CD4-positive, alpha-beta T cell treated with Interleukin-12 subunit alpha and Interleukin-12 subunit beta, for 1 hour (primary cell): ENCODE measurements at places on chromosomes 16 and 17.

- no peak for DNase-seq
Observed at GRCh38 chr17:20214794-20215193, 205.6 kb downstream of the SPECC1 start.

DNA sequence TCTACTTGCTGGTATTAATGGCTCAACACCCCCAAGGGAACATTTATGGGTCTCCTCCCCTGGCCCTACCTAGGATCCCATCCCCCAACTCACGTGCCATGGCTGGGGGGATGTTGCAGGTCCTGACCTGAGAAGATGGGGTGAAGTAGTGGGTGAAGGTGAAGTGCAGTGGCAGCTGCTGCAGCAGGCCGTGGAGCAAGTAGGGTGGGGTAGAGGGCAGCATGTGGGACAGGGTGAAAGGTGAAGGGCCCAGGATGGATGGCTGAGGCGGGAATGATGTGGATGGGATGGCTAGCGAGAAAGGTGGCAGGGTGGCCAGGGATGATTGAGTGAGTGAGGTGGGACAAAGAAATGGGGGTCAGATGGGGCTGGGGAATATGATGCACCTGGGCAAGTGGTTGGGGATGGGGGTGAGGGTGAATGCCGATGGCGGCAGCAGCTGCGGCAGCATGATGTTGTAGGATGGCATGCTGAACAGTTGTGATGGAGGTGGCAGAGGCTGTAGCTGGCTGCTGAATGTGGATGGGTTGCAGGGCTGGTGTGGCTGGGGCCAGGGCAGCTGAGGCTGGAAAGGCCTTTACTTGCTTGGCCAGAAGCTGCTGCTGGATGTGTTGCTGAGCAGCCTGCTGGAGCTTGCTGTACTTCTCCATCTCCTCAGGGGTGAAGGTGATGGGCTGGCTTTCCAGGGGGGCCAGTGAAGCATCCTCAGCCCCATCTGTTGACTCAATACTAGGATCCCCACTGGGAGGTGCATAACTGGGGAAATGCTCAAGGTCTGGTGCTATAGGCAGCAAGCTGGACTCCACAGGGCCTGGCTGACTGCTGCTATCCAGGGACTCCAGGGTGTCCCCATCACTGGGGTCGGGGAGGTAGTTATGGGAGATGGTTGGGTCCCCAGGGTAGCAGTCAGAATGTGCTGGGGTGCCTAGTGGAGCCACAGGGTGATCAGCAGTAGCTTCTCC, 8.3 kb upstream of the ITGA2B start:
- DNase-seq, result no peak

- no peak for DNase-seq
Observed at GRCh38 chr16:49498666-49499413, 125.2 kb downstream of the C16orf78 start.

GRCh38 chr17:44760474-44761308, 1.9 kb downstream of the ADAM11 start:
- no peak for DNase-seq

- no peak for DNase-seq
Observed at GRCh38 chr17:33976831-33977230, 278.3 kb upstream of the CCL2 start.

- DNase-seq, result no peak
Observed at GRCh38 chr16:25124503-25124902, 13.0 kb downstream of the LCMT1 start.

DNA sequence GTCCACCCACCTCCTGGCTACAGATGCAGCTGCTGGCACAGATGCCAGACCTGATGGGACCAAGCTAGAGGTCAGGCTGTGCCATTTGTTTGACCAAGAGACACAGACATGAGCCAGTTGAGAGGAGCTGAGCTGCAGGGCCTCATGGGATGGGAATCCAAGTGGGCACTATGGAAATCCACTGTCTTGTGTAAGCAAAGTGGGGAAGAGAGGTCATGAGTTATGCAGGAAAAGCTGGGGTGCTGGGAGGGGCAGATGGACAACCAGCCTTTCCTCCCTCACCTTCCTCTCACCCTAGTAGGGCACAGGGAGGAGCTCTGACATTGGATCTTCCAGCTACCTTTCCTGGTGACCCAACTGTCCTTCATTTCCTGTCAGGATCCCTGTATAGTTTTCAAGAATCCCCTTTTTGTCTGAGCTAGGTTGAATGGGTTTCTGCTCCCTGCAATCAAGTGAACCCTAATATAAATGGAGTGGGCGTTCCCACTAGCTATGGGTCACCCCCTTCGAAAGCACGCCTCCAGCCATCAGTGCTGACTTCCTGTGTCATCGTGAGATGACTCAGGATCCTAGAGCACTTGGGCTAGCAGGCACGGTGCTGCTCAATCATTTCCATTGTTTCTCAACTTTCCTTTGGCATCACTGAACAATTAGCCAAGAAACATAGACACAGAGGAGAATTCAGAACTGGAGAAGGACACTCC, 13.6 kb downstream of the ATPAF2 start:
- DNase-seq, result peak; percentile 16

DNA sequence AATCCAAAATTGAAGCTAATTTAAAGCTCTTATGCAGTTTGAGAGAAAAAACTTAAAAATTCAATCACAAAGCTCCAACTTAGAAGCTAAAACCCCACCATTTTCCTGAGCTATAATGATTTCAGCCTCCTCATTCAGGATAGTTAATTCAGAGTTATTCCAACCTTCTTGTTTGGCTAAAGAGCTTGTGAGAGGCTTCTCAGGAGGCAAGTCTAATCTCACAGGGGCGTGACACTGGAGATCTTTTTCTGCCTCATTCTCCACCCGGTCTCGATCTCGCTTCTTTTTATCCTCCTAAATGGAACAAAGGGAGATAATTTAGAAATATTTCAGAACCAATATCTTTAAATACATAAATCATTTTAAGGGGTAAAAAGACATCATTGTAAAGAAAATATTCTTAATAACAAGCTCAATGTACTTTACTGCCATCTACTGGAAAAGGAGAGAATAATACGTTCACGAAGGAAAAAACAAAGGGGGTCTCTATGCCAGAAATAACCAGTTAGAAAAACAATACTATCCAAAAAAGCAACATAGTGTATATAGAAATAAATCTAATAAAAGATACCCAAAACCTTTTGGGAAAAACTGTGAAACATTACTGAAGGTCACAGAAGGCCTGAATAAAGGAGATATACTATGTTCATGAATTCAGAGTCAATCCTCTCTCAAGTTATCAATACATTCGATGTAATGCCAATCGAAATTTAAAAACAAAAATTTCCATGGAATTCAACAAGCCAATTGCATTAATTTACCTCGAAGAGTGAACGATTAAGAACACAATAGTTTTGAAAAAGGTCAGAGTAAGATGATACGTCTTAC, 13.9 kb downstream of the BRD7 start:
- DNase-seq, result peak; percentile 44

GRCh38 chr16:6841392-6841791, 491.3 kb upstream of the RBFOX1 start:
- DNase-seq, result no peak

GRCh38 chr17:8726941-8727555, 17.6 kb downstream of the CCDC42 start:
- no peak for DNase-seq

DNA sequence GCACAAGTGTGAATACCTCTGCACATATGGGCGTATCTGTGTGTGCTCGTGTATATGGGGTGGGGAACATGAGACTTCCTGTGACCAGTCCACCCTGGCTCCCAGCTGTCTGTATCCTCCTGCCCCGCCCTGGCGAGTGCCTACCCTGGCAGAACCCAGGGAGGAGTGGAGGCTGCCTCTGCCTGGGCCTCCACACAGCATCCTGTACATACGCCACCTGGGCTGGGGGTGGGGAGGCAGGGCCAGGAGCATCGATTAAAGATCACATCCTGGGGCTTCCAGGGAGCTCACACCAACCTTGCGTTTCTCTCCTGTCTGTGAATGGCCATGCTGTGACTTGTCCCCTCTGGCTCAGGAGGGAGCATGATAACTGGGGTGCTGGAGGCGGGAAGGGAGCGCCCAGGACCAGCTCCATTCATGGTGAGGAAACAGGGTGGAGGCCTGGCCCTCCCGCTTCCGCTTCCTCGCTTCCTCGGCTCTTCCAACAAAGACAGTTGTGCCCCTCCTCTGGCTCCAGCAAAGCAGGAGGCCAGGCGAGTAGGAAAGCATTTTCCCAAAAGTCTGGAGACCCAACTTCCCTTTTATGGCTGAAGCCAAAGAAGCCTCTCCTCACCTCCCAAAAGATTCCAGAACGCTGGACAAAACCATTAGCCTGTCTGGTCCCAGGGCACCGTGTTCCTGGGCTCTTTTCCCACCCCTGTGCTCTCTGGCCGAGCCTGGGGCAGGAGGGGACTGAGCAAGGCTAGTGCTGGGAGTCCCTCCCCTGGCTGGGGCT, 22.9 kb downstream of the ADAM11 start:
- no peak for DNase-seq
